ENCODE measurements at places on chromosomes 6 and 20.

GRCh38 chr6:168181316-168181715 is 102.3 kb upstream of the FRMD1 start:
- DNase-seq: no peak

GRCh38 chr6:150271172-150271500 is 97.7 kb upstream of the IYD start:
- DNase-seq: no peak

DNA sequence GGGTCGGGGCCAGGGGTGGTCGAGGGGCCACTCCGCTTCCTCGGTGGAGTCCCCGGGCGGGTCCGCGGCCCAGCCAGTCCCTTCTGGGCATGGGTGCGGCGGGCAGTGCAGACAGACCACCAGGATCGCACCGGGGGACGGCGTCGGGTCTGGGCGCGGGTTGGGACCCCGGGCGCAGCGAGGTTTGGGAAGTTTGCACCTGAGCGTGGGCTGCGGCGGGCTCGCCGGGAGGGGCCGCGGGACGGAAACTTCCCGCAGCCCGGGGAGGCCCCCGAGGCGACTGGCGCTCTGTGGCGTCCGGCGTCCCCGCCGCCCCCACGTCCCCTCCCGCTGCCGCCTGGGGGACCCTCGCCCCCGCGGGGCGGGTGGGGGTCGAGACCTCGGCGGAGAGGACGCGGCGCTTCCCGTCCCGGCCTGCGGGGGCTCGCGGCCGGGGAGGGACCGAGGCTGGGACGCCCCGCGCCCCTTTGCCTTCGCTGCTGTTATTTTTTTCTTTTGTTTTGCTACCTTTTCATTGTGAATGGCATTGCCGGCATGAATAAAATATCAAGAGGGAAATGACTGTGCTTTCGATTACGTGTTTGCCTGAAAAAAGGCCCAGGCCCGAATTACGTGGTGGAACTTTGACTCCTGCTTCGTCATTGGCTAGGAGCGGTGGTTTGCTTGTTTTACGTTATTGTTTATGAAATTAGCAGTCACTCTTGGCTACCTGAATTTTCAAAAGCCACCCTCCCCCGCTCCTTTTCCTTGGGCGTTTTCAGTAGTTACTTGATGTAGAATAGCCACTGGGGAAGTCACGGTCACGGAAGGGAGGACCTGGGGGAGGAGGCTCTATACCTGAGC is 703 bp downstream of the SNX9 start:
- DNase-seq: peak; percentile 42

DNA sequence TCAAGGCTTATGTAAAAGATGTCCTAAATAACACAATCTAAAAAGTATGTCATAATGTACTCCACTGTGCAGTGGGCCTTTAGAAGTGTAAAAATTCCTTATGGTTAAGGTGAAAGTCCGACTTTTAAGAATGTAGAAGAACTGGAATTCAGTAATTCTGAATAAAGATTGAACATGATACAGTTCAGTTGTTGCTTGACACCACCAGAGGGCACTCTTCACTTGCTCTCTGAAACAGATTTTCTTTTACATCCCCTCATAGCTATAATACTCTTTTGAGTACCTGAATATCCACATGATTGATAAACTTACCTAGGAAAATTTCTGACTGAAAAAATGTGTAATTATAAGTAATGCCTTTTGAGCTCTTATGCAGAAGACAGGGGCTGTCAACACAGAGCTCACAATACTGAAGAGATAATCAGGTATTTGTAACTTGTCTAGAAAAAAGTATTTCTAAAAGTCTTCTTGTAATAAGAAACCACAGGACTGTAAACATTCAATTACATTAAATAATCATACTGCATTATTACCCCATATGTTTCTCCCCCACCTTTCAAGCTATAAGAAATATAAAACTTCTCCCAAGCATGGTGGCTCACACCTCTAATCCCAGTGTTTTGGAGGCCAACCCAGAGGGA is 92.1 kb downstream of the POPDC3 start:
- DNase-seq: no peak

DNA sequence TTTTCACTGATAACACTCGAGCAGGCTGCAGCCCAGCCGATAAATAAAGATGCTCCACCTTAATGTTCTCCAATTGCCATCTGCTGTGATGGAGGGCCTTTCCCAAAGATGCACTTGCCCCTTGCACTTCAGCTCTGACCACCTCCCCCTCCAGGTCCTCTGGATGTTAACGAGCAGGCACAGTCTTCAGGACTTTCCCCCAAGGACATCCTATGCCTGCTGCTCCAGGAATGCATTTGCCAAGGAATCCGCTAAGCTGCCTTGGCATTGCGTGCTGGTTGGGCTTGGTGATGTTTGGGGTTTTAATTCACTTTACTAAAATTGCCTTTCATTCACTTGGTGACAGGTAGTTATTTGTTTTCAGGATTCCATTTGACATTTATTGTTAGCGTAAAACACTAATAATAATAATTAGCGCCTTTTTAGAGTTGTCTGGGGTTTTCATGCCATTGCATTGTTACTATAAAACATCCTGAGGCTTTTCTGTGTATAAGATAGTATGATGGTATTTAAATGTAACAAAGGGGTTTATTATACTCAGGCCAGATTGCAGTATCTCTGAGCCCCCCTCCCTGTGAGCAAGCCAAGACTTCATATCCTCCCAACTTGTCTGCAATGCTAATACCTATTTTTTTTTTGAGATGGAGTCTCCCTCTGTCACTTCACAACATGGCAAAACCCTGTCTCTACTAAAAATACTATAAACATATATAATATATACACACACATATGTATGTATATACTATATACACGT is 66.7 kb upstream of the TSHZ2 start:
- no peak for DNase-seq

DNA sequence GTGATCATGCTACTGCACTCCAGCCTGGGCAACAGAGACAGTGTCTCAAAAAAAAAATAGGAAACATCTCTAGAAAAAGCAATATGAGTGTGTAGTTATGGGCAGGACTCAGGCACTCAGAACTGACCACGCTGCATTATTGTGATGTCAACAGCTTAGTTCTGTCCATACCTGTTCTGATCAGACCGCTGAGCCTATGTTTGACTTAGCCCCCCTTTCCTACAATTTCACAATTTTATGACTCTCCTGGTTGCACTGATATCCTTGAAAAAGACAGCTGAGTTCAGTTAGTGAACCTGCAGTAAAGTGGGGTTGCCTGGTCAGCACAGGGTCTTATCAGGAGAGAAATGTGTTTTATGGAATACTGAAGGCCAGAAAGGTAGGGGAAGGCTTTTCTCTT is 37.8 kb upstream of the PRDM1 start:
- no peak for DNase-seq

DNA sequence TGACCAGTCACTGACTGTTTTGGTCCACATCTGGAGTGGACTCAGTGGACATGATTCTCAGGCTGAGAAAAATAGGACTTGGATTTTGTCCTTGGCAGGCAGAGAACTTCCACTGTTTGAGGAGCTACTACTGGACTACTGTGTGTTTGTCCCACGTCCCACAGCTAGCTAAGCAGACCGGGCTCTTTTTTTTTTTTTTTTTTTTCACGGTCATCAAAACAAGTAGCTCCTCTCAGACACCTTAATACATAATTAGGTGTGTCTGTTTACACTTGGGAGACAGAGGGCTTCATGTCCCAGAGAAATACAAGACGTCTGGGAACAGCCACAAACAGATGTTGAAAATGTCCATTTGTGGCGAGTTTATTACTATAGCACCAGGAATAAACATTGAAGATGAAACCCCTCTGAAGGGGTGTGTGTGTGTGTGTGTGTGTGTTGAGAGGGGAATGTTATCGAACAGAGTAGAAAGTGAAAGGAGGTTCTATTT is 155.0 kb upstream of the SUPT3H start:
- no peak for DNase-seq

DNA sequence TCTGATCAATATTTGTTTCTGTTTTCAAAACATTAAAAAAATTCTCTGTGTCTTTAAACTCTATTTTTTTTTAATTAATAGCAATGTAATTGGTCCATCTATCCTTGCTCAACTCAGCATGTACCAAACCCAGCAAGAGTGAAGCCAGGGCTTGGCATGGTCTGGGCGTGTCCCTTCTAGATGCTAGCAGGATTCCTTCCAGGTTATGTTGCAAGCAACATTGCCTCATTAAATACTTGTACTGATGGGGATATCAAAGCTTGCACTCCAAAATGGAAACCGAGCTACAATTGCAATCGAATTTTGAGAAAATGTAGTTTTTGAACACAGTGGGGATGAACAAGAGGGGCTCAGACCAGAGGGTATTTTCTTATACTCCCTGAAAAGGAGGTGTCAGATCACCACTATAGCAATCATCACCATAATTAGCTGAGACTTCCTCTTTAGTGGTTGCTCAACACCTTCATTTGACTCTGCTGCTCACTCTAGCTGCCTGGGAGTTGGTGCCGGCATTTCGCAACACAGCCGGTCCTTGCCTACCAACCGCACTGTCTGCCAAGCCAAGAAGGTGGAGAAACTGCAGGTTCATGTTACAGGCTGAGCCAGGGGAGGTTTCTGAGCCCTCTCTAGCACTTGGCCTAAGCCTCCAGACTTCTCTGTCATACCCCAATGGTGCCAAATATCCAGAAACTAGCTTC is 67.8 kb upstream of the RALGAPA2 start:
- peak; percentile 28 for DNase-seq

GRCh38 chr6:166237617-166238016 is 70.0 kb upstream of the TBXT start:
- no peak for DNase-seq

- DNase-seq: peak; percentile 8
Measured at GRCh38 chr6:5379647-5380242, 118.4 kb downstream of the FARS2 start.

DNA sequence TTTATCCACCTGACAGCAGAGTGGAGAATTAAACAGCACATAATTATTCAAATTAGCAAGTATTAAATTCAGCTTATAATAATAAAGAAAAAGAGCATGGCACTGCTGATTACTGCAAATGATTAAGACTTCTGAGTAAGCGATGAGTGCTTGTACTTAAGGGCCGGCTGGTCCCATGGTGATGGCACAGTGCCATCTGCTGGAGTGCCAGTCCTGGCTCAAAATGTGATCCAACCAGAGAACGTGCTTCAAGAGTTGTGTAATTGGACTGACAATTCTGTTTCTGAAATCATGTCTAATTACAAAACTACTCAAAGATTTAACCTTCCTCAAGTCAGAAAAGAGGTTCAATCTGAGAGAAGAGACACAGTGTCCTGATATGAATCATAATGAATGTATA is 181.6 kb upstream of the RGS17 start:
- DNase-seq: peak; percentile 13

GRCh38 chr6:28982476-28983266 is 22.4 kb downstream of the ZNF311 start:
- no peak for DNase-seq

DNA sequence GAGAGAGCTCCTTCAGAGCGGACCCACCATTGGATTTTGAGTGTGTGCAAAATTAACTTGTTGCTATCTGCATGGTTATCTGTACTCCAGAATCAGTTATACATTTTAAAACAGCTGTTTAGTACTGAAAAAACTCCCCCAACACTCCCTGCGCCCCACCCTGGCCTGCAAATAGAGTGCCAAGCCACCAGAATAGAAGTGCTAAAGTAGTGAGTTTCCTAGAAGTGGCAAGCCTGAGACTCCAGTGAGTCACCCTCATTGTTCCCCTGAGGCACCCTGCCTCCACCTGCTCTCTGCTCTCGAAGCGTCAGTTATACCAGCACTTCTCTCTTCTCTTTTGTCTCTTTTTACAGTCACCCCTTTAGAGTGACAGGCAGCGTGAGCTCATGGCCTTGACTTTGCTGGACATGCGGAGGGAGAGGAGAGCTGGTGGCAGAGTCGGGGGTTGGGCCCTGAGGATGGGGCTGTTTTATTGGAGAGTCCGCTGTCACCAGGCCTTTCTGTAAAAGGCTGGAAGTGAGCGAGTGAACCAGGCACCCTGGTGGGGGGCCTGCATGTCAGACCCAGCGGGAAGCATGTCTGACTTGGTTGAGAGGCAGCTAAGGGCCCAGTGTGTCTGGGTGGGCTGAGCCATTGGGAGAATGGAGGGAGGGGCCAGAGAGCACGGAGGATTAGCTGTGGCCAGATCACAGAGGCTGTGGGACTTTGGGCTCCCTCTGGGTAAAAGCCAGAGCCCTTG is 10.4 kb downstream of the IGF2R start:
- peak; percentile 61 for DNase-seq

DNA sequence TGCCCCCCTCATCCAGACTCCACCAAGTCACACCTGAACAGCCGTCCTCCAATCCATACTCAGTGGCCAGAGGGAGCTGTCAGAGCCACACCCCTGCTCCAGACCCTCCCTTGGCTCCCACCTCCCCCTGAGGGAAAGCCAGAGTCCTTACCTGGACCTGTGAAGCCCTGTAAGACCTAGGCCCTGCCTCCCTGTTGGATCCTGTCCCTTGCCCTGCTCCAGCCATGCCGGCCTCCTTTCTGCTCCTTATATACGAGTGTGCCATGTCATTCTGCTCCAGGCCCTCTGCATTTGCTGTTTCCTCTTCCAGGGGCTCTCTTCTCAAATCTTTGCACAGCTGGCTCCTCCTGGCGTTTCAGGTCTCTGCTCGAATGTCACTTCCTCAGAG is 100.3 kb upstream of the MYL9 start:
- DNase-seq: no peak

GRCh38 chr6:150280703-150281102 is 88.1 kb upstream of the IYD start:
- DNase-seq: no peak

GRCh38 chr6:150208611-150209352 is 65.9 kb downstream of the PPP1R14C start:
- DNase-seq: no peak

Data from GM06990 (cell line).